Inflammatory macrophage treated with lipopolysaccharide for 4 hours (primary cell): ENCODE measurements at places on chromosomes 11 and 22.

GRCh38 chr11:15179167-15179566 is 64.4 kb downstream of the INSC start:
- DNase-seq, result no peak

- DNase-seq, result no peak
Observed at GRCh38 chr22:25762147-25762546, 20.2 kb downstream of the MYO18B start.

DNA sequence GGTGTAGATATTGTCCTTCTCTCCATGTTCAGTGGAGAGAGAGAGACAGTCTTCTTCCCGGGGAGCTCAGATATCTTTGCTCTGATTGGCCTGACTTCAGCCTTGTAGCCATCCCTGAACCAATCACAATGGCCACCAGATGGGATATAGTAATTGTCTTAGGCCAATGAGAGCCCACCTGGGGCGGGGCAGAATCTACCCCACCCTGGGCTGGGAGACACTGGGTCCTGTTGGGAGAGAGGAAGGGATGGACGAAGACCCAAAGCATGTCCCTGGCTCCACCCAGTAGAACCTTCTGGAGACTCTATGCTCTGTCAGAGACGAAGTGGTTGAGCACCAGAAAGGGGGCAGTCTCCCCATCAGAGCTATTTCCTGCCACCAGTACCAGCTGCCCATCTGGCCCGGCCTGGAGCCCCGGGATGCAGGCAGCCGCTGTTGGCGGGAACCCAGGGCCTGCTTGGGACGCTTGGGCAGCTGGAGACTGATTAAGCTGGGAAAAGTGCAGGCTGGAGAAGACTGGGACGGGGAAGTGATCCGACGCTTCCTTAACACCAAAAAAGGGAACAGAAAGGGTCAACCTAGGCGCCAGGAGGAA is 31.6 kb upstream of the CBX7 start:
- no peak for DNase-seq

DNA sequence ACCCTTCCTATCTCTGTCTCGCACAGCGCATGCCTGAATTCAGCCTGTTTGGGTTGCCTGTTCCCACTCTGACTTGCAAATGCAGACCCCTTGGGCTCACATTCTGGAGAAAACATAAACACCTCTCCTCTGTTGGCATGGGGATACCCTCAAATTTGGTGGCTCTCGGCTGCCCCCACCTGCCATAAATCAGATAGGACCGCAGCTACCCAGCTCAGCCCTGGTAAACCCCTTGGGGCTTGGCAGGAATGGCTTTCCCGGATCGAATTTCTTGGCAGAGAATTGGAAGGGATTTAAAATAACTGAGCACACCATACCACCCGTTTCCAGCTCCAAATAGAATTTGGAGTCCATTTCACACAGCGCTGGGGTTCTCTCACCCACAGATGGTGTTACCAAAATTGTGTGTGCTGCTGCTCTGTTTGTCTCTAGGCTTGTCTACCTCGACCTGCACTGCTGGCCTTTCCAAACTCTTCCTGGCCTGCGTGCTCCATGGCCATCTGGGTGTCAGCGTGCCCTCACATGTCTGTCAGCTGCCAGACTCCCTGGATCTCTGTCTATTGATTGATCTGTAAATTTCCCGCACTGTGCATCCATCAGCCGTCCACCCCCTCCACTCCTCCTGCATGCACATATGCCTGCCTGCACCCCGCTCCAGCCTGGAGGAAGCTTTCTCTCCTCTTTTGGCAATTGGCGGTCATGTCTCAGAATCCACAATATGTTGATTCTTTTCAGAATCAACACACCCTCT is 134.0 kb downstream of the NTM start:
- DNase-seq, result no peak

GRCh38 chr22:19378344-19378674 is 53.2 kb downstream of the HIRA start:
- no peak for DNase-seq

GRCh38 chr11:20363149-20363499 is 390 bp upstream of the HTATIP2 start:
- DNase-seq, result no peak

DNA sequence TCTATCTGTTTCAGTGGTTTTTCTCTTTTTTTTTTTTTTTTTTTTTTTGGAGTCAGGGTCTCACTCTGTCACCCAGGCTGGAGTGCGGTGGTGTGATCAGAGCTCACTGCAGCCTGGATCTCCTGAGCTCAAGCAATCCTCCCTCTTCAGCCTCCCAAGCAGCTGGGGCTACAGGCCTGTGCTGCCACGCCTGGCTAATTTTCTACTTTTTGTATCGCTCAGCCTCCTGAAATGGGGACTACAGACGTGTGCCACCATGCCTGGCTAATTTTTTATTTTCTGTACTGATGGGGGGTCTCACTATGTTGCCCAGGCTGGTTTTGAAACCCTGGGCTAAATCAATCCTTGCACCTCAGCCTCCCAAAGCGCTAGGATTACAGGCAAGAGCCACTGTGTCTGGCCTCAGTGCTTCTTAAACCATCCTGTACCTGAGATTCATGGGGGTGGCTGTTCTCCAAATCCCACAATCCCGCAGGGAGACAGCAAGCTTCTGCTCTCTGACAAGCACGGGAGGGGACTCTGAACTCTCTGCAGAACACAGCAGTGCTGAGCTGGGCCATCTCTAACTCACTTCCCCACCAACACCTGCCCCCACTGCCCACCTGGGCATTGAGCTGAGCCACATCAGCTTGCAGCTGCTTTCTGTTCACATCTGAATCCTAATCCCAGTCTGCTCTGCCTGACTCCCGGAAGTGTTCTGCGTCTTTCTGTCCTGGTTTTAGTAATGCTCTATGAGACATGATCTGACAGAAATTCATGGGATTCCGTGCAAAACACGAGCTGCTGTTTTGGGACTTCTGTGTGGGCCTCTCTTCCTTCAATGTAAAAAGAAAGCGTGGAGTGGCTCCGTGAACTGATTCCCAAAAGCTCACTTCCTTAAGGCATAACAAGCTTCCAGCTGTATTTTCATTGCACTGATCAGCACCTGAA is 400.0 kb downstream of the LARGE1 start:
- DNase-seq, result no peak

DNA sequence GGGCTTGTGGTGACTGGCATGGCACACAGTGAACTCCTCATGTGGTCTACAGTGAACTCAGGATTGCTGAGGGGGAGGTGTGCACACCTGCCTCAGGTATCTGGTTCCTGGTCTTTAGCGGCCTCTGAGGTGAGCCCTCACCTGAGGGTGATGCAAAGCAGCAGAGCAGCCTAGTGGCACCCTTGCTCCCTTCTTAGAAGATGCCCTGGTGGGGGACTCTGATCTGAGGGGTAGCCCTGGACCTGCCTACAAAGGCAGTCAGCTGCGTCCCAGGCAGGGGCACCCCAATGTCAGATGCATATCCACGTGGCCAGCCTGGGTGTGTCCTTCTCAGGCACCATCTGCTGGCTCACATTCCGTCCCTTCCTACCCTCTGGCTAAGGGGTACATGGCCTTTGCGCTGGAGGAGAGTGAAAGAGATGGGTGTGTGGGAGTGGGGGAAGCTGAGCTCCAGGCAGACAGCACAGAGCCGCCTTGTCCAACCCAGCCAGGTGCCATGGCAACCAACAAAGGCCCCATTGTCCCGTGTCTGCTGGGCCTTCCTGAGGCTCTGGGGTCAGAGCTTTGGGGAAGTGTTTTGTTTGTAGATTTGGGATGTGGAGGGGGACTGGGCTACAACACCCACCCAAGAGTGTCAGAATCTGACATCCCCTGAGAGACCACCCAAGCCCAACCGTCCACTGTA is 5.8 kb downstream of the PLEKHB1 start:
- no peak for DNase-seq
